ENCODE measurements at places on chromosomes 6 and 20.

- DNase-seq: no peak
Observed at GRCh38 chr6:71040043-71040442, 83.2 kb upstream of the B3GAT2 start.

DNA sequence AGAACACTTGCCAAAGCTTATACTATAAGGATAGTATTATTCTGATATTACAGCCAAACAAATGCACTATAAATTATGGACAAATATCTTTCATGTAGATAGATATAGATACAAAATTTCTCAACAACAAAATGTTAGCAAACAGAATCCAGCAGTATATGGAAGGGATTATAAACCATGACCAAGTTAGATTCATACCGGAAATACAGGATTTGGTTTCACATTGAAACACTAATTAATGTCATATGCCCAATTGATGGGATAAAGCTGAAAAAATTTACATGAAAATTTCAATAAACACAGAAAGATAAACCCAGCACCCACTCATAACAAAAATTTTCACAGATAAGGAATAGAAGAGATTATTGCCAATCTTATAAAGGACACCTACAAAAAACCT lies 770.3 kb upstream of the SLC35B3 start:
- DNase-seq: no peak

DNA sequence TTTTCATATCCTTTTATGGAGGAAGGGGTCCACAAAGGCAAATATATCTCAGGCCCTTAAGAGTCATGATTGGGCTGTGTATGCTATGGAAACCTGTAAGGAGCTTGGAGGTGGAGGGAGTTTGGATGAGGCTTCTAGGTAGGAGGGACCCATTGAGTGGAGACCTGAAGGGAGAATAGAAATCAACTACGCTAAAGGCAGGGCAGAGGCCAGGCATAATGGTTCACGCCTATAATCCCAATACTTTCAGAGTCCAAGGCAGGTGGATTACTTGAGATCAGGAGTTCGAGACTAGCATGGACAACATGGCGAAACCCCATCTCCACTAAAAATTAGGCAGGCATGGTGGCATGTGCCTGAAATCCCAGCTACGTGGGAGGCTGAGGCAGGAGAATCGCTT lies 34.4 kb upstream of the ZNF217 start:
- DNase-seq: no peak

- no peak for DNase-seq
Observed at GRCh38 chr6:15656145-15656544, 6.7 kb downstream of the DTNBP1 start.

GRCh38 chr6:56540232-56541029 lies 102.3 kb downstream of the DST start:
- DNase-seq: no peak

DNA sequence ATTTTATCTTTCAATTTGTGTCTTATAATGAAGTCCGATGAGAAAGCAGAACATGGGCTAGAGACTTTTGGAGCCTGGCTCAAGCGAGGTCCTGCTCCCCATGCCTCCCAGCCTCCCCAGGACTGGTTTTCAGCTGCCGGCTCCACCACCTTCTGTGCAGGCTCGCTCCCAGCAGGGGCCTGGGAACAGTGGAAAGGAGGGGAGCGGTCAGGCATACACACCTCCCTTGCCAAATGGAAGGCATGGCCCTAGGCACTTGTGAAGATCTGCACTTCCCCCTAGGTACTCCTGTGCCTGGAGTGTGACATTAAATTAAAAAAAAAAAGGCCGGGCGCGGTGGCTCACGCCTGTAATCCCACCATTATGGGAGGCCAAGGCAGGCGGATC lies 4.7 kb upstream of the MOG start:
- no peak for DNase-seq

GRCh38 chr6:160462551-160463109 lies 114.5 kb downstream of the SLC22A3 start:
- DNase-seq: no peak

- no peak for DNase-seq
Observed at GRCh38 chr20:21395051-21395665, 2.2 kb downstream of the NKX2-4 start.

DNA sequence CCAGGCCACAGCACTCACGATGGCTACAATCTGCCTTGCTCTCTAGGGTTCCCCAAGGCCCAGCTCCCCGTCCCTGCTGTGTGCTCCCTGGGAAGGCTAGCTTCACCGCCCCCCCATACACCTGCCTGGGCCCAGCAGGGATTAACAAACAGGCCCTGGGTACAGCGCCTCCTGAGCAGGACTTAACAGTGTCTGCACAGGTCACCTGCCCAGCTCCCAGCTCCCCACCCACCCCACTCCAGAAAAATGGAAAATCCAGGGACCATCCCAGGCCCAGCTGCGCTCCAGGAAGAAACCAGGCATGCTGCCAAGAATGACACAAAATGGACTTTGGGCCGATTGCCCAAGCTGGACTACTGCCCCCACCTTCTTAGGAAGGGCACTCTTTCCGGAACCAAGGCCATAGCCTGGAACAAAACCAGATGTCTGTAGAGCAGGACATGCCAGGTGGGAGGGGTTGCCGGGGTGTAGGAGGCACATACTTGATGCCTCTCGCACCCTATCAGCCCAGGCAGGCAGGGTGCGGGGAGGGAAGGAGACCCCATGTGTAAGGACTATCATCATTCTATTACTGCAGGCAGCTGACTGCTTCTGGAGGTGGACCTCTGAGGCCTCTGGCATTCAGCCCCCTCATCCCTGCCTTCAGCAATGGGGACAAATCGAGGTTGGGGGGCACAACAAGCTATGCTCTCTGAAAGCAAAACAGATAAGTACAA lies 104.9 kb downstream of the SNX5 start:
- DNase-seq: peak; percentile 32

GRCh38 chr20:3797592-3798372 lies 1.7 kb downstream of the CDC25B start:
- DNase-seq: no peak

- DNase-seq: no peak
Observed at GRCh38 chr20:59774921-59775686, 158.3 kb downstream of the SYCP2 start.

DNA sequence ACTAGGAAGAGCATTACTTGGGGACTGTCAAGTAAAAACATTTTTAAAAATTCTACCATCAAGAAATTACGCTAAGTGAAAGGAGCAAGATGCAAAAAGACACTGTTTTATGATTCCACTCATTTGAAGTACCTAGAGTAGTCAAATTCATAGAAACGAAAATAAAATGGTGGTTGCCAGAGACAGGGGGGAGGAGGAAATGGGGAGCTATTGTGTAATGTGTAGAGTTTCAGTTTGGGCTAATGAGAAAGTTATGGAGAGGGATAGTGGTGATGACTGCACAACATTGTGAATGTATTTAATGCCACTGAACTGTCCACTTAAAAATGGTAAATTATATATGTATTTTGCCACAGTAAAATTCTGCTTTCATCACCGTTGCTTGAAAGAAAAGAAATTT lies 83.8 kb downstream of the UST start:
- no peak for DNase-seq

GRCh38 chr6:2497922-2498623 lies 252.6 kb downstream of the MYLK4 start:
- no peak for DNase-seq

DNA sequence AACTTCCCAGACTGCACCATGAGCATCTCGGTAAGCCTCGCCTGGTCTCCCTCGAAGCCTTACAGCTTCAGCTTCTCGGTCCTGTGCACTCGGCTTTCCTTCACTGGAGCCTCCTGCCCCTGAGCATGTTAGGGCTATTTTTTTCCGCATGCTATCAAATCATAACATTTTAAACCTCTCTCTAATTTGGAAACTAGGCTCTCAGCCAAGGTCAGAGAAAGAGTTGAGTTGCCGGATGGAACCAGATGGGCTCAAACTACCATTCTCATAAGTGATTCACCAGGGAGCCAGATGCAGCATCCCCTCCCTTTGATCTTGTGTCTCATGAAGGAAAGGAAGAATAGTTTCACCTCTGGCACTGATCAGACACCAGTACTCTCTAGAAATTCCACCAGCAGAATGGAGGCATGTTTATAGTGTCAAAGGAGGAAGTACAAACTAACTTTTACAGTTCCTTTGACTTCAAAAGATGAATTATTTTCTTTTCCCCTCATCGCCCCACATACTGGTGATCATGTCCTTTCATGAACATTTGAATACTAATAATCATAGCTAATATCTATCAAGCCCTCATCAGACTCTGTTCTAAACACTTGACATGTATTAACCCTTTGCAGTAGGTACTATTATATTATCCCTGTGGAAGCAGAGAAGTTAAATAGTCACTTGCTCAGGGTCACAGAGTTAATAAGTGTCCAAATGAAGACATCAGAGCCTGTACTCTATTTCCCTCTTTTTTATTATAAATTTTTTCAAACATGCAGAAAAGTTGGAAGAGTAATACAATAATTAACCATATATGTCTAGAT lies 46.7 kb downstream of the MAP1LC3A start:
- no peak for DNase-seq

- no peak for DNase-seq
Observed at GRCh38 chr6:71499667-71500066, 211.1 kb downstream of the OGFRL1 start.

DNA sequence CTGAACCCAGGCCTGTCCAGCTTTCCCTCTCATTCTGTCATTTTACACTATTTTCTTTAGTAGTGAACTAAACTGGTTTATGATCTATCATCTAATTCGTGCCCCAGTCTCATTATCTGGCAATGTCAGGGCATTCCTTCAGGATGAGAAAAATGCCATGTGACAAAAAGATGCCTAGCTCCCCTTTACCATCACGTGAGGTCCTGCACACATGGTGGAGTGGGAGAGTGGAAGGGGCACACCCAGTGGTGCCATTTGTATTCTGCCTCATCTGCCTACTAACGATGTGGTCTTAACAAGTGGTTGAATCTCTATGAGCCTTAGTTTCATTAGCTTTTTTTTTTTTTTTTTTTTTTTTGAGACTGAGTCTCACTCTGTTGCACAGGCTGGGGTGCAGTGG lies 41.2 kb downstream of the CDC5L start:
- no peak for DNase-seq

- no peak for DNase-seq
Observed at GRCh38 chr6:97925504-97925903, 642.5 kb upstream of the MMS22L start.

GRCh38 chr6:33118525-33119123 lies 42.8 kb downstream of the HLA-DPB1 start:
- DNase-seq: no peak

GRCh38 chr20:32285621-32286371 lies 8.3 kb downstream of the KIF3B start:
- no peak for DNase-seq

- DNase-seq: no peak
Observed at GRCh38 chr6:15137086-15137485, 108.8 kb upstream of the JARID2 start.

DNA sequence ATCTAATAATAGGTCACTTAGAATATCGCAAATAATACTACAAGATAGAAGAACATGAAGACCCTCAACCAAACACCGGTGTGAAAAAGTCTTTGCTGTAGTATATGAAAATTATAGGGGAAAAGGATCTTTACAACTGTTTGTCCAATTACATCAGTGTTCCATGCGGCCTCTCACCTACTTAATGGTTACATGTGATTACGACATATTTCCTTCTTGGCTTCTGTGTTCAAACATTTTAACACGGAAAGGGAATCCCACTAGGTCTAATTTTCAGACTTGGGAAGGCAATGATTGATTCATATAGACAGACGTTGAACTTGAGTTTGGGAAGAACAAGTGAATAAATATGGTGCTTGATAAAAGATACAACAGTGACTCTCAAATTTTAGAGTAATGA lies 273.4 kb downstream of the KIF16B start:
- DNase-seq: no peak

- no peak for DNase-seq
Observed at GRCh38 chr6:43729537-43729936, 40.5 kb upstream of the VEGFA start.

GRCh38 chr20:21031666-21032065 lies 74.5 kb downstream of the LINC00237 start:
- DNase-seq: no peak

DNA sequence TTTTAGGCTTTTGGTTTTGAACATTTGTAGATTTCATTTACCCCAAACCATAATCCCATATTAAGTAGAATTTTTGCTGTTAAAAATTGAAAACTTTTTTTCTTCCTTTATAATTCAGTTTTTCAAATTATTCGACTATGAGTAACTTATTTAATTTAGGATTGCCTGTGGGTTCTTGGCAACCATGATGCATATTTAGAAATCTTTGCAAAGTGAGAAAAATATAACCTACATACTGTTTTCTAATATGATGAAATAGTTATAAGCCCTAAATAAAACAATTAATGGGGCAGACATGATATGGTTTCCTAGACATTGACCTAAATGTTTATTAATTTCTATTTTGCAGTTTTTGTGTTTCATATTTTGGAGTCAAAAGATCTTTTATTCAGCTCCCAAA lies 23.6 kb downstream of the NEDD9 start:
- no peak for DNase-seq

GRCh38 chr6:152008779-152009178 lies 201.3 kb downstream of the ESR1 start:
- no peak for DNase-seq

DNA sequence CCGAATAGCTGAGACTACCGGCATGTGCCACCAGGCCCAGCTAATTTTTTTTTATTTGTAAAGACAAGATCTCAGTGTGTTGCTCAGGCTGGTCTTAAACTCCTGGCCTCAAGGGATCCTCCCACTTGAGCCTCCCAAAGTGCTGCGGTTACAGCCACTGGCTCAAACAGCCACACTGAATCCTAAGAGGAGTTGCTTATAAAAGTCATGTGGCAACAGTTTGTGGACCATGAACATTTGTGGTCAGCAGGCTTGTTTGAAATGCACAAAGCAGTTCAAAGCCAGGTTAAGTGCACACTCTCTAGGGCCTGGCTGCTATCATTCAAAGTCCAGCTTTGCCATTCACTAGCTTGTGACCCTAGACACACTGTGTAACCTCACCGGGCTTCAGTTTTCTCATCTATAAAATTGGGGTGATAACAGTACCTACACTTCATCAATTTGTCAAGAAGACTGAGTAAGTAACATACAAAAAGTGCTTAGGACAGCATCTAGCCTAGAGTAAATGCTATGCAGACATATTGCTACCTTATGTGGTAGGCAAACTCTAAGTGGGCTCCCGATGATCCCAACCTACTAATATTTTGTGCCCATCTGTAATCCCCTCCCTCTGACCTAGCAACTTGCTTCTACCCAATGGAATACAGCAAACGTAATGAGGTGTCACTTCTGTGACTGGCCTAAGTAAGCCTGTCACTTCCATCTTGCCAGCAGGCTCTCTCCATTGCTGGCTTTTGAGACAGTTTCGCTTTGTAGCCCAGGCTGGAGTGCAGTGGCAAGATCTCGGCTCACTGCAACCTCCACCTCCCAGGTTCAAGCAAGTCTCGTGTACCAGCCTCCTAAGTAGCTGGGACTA lies 122.9 kb downstream of the ZMYND8 start:
- no peak for DNase-seq

All from dorsolateral prefrontal cortex (tissue), 122 donors.